ENCODE measurements at places on chromosomes 7 and 10.
A peak's percentile ranks its signal among the peaks of the same experiment; 100 is the strongest.

GRCh38 chr7:1345796-1346755 is 113.2 kb downstream of the MICALL2 start:
- DNase-seq: no peak

- no peak for DNase-seq
Measured at GRCh38 chr7:25578991-25579777, 350.9 kb upstream of the NPVF start.

DNA sequence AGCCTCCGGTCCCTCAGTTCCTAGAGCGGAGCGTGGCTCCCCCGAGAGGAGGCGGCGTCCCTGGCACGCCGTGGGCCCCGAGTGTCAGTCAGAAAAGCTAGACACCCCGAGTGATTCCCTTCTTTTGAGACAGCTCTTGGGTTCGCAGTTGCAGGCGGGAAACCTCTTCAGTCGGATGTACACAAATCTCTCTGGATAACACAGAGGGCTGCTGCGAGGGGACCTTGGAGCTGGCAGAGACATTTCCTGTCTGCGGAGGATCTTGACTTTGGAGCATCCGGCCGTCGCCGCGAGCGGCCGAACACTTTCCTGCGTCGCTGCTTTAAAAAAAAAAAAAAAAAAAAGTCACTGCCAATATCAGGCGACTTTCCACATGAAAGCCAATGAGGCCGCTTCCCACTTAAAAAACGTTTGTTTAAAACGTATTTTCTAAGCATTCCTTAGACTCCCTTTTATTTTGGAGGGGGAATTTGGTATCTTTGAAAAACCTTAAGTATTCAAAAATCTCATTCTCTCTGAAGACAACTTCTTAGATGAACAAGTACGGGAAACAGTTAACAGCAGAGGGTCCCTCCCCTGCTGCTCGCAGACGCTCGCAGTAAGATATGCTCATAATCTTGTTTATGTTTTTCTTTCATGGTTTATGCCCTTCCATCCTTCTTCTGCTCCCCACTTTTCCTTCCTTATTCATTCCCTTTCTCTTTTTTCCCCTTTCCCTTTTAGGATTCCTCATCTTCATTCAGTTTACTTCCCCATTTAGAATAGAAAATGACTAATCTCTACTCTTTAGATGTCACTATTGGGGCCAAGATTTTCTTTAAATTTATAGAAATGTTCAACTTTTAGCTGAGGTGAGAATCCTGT is 10.0 kb downstream of the HHEX start:
- peak; percentile 41 for DNase-seq

DNA sequence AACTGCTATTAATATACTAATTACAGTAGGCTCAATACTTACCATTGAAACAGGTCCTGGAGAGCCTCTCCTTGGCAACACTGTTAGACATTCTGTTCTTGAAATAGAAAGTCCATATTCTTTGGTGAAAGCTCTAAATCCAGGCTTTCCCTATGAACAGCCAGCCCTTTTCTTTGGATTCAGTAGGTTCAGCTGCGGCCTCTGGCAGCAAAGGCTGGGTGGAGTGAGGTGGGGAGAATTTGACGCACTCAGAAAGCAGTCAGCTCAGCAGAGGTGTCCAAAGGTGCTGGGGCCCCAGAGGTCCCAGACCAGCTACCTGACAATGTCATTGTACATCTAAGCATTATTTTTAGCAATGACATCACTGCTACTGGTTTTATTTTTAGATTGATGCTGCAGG is 146.1 kb downstream of the GRK5 start:
- DNase-seq: no peak

GRCh38 chr10:17077346-17077781 is 52.2 kb downstream of the CUBN start:
- no peak for DNase-seq

DNA sequence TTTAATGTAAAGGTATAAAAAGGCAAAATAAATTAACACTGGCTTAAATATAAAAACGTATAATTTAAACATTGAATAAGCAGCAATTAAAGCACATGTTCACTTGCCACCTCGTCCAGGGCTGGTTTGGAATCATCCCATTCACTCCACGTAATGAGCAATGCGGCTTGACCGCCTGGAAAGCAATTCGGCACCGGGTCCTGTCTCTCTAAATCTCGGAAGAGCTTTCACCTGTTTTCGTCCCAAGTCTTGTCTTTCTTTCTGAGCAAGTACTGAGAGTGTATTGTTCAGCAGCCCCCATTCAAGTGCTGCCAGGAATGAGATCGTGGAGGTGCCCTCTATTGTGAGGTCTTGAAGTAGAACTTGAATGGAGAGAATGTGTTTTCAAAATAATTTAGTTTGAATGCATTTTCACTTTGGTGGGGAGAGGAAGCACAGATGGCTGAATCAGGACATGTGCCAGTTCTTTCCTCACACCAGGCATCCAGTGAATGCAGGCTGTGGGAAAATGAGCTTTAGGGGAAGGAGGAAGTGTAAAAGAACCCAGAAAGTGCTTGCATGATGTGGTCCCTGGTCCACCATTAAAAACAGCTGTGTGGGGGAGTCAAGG is 515.2 kb downstream of the REEP3 start:
- peak; percentile 73 for DNase-seq

GRCh38 chr10:83229991-83230390 is 909.3 kb upstream of the GHITM start:
- DNase-seq: no peak

- no peak for DNase-seq
Measured at GRCh38 chr10:21593986-21594385, 60.0 kb downstream of the MLLT10 start.

DNA sequence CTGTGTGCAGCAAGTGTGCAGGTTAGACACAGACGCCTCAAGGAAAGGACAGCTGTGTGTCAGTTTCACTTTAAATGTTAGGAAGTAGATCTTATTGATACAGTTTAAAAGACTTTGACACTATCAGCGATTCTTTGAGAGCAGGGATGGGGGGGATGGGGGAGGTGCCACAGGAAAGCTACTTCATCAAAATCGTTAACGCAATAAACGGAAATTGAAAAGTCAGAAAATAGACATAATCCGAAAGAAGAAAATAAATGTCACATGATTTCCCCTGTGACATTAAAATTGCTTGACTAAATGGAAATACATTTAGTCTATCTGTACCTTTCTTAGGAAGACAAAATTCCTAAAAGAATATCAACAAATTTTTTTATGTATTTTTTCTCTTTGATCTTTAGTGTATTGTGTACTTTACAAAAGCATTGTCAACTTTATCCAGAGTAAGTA is 476 bp upstream of the ZNF33B start:
- peak; percentile 1 for DNase-seq

DNA sequence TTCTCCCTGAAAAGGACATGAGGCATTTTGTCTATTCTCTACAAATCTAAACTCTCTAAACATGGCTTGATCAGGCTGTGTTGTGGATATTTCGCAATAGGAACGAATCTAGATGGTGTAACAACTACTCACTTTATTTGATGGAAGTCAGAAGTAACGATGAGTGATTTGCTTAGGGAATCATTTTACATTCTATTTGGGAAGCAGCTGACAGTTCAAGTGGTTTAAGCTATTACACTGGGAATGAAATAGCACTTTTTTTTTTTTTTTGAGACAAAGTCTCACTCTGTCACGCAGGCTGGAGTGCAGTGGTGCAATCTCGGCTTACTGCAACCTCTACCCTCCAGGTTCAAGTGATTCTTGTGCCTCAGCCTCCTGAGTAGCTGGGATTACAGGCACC is 44.1 kb downstream of the NPY start:
- DNase-seq: no peak

DNA sequence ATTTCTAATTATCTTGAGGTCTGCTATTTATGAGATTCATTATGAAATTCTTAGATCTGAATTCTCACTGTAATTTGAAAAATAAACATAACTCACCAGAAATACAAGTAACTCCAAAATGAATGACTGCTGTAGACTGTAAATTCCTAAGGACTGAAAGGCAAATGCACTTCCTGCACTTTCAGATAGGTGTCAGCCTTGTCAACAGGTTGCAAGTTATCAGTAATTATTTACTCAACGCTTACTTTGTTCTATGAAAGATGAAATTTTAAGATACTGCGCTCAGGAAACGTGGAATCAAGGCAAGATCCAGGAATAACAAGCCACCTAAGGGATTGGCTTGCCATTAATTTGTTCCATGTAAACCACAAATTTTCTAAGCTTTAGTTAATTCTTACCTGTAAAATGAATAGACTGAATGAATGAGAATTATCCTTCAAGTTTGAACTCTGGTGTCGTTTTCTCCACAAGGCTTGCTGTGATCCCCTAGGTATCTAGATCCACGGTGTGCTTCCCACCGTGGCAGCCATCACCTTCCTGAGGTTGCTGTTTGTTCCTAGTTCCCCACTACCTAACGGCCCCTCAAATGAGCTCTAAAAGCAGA is 12.6 kb downstream of the DHX32 start:
- DNase-seq: peak; percentile 40

DNA sequence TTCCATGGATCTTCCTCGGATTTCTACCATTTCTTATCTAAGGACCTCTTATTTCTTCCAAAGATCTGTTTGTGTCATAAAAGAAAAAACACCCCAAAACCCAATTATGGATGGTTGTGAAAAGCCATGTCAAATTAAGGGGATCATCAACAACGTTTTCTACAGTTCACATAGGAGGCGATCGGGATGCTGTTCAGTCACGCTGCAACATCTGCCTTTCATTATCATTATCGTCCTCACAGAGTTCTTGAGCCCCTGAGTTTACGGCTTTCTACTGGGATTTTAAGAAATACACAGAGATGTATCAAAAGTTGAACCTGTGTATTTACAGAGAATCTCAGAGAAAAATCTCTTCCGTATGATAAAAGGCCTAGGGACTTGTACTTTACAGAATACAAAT is 101.4 kb downstream of the GRM8 start:
- DNase-seq: no peak

- DNase-seq: no peak
Measured at GRCh38 chr7:99008921-99009530, 130.7 kb downstream of the TRRAP start.

Data from inflammatory macrophage treated with lipopolysaccharide for 4 hours (primary cell).